T-cell (primary cell): ENCODE measurements at places on chromosomes 1 and 21. TPM values are rescaled to one million over a fixed set of nuclear protein-coding genes. Genes with fewer than 3 reads are reported as not detected.

The PADI1 gene
- not detected for total RNA-seq

DNA sequence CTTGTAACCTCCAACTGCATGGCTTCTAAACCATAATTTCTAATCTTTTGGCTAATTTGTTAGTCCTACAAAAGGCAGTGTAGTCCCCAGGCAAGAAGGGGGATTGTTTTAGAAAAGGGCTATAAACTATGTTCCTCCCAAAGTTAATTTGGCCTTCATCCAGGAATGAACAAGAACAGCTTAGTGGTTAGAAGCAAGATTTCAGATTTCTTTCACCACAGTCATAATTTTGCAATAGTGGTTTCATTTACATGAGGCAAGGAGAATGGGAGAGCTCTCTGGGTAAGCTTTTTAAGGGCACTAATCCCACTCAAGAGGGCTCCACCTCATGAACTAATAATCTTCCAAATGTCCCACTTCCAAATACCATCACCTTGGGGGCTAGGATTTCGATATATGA is 1353.9 kb downstream of the NCAM2 start:
- no peak overlapping the region for H3K27ac ChIP-seq
- H3K27me3 ChIP-seq, result no peaks in the 10 kb centered on the region
- DNase-seq, result no peak
- no peaks in the 10 kb centered on the region for H3K4me1 ChIP-seq

GRCh38 chr1:45679123-45679522 is 7.2 kb downstream of the GPBP1L1 start:
- DNase-seq, result no peak
- H3K36me3 ChIP-seq, result peaks cover 7% of the 10 kb centered on the region
- no peak overlapping the region for H3K27ac ChIP-seq
- no peak overlapping the region for H3K4me3 ChIP-seq

The AADACL4 gene
- not detected for total RNA-seq

DNA sequence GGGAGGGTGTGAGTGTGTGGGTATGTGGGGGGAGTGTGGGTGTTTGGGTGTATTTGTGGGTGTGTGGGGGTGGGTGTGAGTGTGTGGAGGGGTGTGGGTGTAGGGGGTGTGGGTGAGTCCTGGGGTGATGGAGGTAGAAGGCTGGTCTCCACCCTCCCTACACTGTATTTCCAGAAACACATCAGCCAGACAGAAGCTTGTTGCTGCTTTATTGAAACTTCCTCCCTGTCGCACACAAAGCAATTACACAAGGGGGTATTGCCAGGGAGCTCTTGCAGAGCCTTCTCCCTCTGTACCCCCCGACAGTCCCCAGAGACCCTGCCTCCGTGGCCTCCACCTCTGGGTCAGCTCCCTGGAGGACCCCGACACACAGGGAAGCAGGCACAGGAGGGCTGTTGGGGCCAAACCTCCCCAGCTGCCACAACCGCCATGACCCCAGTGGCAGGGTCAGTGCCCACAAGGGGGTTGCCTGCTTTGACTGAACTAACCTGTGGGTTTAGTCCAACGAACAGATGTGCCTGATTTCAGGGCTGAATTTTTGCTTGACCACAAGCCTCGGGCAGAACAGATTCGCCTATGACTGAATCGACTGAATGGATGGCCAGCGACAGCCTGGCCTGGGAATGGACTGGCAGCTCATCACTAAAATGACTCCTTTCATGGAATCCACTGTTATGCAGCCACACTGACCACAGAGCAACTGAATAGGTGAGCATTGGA is 9.1 kb upstream of the MATN1 start:
- no peaks in the 10 kb centered on the region for H3K4me1 ChIP-seq
- H3K4me3 ChIP-seq, result no peak overlapping the region
- DNase-seq, result no peak
- peak overlapping the region; percentile 33 for H3K27ac ChIP-seq

The DMRTA2 gene
- not detected for total RNA-seq

DNA sequence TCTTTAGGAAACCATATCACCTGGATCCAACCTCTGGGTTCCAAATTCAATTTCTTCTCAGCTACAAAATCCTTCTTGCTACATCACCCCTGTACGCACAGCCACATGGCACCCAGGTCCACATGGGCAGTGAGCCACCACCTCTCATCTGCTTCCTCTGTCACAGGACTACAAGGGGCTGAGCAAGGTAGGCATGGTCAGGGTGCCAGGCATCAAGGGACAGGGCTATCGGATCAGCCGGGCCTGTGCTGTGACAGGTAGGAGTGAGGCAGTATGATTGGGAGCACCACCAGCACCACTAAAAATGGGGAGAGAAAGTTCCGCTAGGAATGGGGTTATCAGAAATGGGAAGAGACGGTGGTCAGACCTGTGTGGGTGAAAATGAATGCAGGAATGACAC is 29.4 kb downstream of the S100A6 start:
- no peak for DNase-seq
- H3K27me3 ChIP-seq, result peaks cover 9% of the 10 kb centered on the region
- H3K27ac ChIP-seq, result no peak overlapping the region
- H3K4me1 ChIP-seq, result no peaks in the 10 kb centered on the region

DNA sequence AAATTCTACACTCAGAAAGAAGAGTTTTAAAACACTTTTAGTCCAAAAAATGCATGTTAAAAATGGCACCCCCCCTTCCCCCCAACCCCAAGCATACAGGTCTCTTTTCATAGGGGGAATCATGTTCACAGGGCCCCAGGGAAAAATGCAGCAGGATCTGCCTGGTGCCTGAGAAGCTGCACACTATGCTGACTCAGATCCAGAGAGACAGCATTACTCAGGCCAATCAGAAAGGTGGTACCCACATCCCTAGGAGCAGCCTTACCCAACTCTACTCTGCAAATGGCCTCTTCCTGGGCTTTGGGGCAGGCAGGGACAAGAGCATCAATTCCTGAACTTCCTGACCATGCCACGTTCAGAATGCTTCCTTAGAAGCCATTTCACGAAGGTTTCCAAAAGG is 119.0 kb downstream of the HIVEP3 start:
- no peaks in the 10 kb centered on the region for H3K36me3 ChIP-seq
- DNase-seq, result no peak
- H3K4me1 ChIP-seq, result peaks cover 56% of the 10 kb centered on the region
- H3K27me3 ChIP-seq, result no peaks in the 10 kb centered on the region
- H3K27ac ChIP-seq, result peak overlapping the region; percentile 35

The SYT14 gene
- total RNA-seq, result not detected

The CD84 gene
- 47.5 TPM for total RNA-seq

DNA sequence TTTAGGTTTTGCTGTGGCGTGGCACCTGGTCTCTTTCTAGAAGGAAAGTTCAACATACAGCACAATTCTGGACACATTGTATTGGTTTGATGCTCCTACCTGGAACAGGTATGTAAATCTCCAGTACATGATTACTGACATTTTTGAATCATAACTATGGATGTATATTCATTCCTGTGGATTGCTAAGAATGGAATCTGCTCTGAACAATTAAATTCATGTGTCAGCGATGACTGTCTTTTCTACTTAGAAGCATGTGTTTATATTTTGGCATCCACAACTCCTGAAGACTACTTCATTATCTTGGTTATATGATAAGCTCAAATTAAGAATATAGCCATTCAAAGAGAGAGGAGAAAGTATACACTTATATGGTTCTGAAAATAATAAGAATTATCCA is 291.8 kb downstream of the CHRM3 start:
- no peak for DNase-seq
- no peak overlapping the region for H3K4me3 ChIP-seq
- H3K4me1 ChIP-seq, result no peaks in the 10 kb centered on the region
- no peaks in the 10 kb centered on the region for H3K27me3 ChIP-seq
- H3K36me3 ChIP-seq, result no peaks in the 10 kb centered on the region

- no peak for DNase-seq
- peaks cover 4% of the 10 kb centered on the region for H3K4me1 ChIP-seq
- H3K27ac ChIP-seq, result no peak overlapping the region
- H3K36me3 ChIP-seq, result no peaks in the 10 kb centered on the region
- H3K4me3 ChIP-seq, result no peak overlapping the region
Measured at GRCh38 chr1:76492752-76493430, 374.4 kb upstream of the ST6GALNAC5 start.

DNA sequence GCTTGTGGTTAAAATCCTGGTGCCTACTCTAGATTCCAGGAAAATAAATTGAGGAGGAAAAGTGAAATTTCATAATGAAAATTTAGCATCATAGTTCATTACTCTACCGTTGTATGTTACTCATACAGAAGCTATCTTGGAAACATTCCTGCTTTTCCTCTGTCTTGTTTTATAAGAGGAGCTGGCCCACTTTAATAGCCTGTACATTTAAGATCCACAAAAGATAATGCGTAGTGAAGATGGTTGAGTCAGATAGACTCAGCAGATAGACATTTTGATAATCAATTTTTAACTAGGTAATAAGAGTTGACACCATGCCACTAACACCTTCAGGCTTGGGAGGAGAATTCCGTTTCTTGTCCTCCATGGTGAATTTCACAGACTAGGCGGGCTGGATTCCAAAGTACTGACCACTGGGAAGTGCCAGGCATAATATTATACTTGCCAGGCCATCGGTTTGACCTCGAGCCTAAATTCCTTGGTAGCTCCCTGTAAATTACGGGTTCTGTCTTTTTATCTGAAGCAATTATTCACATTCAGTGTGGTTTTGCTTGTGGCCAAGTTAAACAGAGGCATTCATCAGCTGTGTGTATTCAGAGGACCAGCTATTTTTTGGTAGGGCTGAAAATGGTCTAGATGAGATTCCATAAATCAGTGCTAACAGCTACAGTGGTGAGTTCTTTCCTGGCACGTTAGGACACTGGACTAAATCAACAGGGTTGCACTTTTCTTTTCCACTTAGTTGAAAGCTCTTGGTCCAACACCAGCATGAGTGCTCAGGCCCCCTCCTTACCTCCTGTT is 111.9 kb upstream of the KAZN start:
- H3K36me3 ChIP-seq, result no peaks in the 10 kb centered on the region
- no peaks in the 10 kb centered on the region for H3K4me1 ChIP-seq
- H3K4me3 ChIP-seq, result no peak overlapping the region
- no peak for DNase-seq

DNA sequence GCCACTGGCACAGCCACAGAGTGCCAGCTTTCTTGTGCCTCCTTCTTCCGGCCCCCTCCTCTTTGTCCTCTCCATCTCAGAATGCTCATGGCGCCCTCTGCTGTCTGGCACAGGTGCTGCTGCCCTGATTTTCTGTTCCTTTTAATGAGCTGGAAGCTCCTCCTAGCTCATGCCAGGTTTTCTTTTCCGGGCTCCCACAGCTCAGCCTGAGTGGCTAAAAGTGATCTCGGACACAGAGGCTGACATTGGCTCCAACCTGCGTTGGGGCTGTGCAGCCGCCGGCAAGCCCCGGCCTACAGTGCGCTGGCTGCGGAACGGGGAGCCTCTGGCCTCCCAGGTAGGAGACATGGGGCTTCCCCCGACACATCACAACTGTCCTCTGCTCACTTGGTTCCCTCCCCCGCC is 18.7 kb downstream of the CNTN2 start:
- H3K27me3 ChIP-seq, result peaks cover 7% of the 10 kb centered on the region
- DNase-seq, result peak; percentile 76
- no peak overlapping the region for H3K27ac ChIP-seq
- H3K36me3 ChIP-seq, result no peaks in the 10 kb centered on the region

GRCh38 chr1:237673631-237674030 is 217.1 kb downstream of the ZP4 start:
- no peaks in the 10 kb centered on the region for H3K4me1 ChIP-seq
- H3K27me3 ChIP-seq, result no peaks in the 10 kb centered on the region
- H3K4me3 ChIP-seq, result no peak overlapping the region
- no peak for DNase-seq
- H3K36me3 ChIP-seq, result no peaks in the 10 kb centered on the region
